Stimulated activated CD8-positive, alpha-beta memory T cell treated with anti-CD3 and anti-CD28 coated beads, Interleukin-7, amount 100 ng/mL, for 1 hour (primary cell): ENCODE measurements at places on chromosomes 3 and 15.

DNA sequence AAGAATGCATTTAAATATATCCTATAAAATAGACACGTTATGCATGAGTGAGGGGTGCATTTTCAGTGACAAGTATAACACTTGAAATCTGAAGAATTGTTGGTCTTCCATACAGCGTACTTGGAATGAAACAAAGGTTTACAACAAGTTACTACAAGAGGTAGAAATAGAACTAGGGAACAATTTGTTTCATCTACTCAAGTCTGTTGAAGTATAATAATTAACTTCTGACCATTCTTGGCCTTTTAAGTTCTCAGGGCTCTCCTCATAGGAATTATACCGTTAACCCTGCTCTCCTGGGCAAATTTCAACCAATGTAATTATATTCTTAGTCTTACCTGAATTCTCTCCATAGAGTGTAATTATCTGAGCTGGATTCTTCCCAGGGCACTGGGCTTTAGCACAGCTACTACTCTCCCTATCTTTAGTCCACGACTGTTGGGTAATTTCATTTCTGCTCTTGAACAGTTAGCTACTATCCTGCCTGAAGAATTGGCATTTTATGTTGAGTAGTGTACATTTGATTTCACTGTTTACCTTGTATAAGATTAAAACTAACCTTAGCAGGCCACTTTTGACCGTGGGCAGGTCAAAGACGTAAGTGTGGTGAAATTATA lies 100.6 kb downstream of the UBE2E2 start:
- DNase-seq, result no peak

- no peak for DNase-seq
Observed at GRCh38 chr3:81838457-81838856, 77.0 kb upstream of the GBE1 start.

- no peak for DNase-seq
Observed at GRCh38 chr3:187747506-187747905, 2.2 kb upstream of the BCL6 start.

GRCh38 chr3:171049861-171050444 lies 23.4 kb upstream of the SLC2A2 start:
- DNase-seq, result no peak

DNA sequence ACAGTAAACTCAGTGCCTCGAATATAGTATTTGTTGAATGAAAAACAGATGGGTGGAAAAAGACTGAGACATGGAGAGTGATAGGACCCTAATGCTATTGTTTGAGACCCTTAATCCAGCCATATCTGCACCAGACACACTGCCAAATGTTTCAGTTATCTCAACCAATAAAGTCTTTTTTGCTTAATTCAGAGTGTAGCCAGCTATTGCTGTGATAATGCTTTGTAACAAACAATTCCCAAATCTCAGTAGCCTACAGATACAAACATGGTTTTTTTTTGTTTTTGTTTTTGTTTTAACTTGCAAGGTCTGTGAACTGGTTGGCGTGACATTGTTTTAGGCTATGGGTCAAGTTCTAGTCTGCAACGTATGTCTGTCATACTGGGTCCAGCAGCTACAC lies 17.0 kb upstream of the BCL2A1 start:
- DNase-seq, result no peak

DNA sequence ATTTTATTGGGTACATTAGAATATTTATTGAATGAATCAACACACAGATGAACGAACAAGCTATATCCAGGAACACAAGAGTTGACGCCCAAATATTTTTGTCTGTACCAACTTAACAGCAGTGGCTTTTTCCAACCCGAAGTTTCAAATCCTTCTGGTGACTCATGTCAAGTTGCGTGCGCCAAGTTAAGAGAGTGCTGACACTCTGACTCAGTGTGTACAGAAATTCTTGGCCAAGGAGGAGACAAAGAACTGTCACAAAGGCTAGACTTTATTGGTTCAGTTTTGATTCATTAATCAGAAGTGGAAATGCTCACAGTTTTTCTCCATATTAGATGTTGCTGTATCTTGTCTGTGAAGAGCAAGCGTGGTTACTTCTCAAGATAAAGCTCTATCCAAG lies 59.6 kb upstream of the TSC22D2 start:
- no peak for DNase-seq

DNA sequence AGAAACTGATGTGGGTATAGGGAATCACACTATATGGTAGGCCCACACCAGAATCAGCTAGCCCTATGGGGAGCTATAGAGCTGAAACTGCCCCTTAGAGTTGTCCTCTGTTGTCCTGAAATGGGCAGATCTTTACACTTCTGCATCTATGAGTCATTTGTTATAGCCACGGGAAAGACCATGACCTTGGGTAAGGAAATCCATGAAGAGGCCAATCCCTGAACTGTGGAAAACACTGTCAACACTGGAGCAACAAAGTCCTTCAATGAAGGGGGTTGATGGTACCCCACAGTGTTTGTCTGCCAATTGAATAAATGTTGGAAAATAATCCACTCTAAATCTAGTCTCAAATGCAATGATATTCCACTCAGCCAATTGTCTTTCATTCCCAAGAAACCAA lies 5.2 kb upstream of the CD200R1 start:
- no peak for DNase-seq

GRCh38 chr3:186452517-186452916 lies 90.5 kb upstream of the DGKG start:
- no peak for DNase-seq

- no peak for DNase-seq
Observed at GRCh38 chr15:25450163-25450562, 11.3 kb upstream of the UBE3A start.
